ENCODE measurements at places on chromosomes 7 and 10.

GRCh38 chr7:134174795-134175261 lies 47.7 kb downstream of the LRGUK start:
- no peak for DNase-seq

DNA sequence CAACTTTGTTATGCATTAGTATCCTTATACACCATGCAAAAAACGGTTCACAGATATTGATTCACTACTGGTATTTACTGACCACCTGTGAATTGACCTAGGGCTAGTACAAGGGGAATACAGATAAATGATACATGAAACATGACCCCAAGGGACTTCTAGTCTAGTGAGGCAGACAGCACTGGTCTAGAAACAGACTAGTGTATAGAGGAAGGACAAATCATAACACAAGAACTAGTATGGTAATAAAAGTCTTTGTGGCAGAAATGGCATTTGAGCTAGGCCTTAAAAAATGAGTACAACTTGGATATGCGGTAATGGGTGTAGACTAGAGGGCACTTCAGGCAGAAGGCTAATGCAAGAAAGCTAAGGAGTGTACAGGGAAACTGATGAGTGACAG lies 86.6 kb downstream of the SLC25A13 start:
- no peak for DNase-seq

DNA sequence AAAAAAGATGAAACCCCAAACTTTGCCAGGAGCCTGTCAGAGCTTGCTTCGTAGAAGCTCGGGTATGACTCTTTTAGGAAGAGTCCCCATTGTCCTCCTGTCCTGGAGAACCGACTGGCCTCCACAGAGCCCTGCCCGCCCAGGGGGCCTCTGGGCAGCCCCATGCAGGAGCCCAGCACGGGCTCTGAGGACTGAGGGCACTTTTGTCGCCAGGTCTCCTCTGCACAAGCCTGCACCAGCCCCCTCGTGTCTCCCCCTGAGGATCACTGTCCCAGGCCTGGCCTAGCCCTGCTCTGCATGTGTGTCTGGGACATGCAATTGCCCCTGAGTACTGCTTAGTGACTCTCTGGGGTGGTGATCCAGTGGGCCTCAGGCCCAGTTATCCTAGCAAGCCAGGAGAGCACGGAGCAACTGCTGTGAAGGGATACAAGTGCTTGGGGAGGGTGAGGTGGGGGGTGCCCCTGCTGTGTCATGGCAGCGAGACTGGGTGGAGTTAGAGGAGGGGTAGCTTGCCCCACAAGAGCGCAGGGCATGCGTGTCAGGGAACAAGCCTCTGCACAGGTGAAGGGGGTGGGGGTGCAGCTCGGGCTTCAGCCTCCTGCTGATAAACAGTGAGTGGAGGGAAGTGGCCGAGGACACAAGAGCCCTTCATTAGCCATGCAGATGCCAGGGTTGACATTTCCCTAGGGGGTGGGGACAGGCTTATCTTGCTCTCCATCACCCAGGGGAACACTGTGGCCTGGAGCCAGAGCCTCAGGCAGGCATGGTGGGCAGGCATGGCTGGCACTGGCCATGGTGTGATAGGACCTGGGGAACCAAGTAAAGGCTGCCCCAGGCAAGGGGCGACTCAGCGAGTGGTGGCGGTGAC lies 143.4 kb downstream of the C10orf105 start:
- no peak for DNase-seq

GRCh38 chr10:93075369-93076221 lies 1.9 kb downstream of the CYP26A1 start:
- no peak for DNase-seq

DNA sequence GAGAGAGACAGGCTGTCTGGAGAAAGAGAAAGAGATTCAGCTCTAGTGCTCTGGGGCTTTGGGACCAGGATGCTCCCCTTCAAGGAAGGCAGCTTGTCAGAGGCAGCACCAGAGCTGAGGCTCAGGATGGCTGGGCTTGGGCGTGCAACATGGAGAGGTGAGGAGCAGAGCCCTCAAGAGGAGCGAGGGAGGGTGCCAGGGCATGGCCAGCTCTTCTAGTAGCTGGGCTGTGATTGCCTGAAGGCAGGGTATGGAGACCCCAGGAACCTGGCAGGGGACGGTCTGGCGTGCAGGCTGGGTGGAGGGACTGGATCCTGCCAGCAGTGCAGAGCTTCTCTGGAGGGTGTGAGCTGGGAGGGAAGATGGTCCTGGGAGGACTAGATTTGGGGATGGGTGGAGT lies 40.2 kb downstream of the ANTXRL start:
- no peak for DNase-seq

GRCh38 chr7:155141562-155141961 lies 71.4 kb downstream of the HTR5A start:
- DNase-seq, result no peak

DNA sequence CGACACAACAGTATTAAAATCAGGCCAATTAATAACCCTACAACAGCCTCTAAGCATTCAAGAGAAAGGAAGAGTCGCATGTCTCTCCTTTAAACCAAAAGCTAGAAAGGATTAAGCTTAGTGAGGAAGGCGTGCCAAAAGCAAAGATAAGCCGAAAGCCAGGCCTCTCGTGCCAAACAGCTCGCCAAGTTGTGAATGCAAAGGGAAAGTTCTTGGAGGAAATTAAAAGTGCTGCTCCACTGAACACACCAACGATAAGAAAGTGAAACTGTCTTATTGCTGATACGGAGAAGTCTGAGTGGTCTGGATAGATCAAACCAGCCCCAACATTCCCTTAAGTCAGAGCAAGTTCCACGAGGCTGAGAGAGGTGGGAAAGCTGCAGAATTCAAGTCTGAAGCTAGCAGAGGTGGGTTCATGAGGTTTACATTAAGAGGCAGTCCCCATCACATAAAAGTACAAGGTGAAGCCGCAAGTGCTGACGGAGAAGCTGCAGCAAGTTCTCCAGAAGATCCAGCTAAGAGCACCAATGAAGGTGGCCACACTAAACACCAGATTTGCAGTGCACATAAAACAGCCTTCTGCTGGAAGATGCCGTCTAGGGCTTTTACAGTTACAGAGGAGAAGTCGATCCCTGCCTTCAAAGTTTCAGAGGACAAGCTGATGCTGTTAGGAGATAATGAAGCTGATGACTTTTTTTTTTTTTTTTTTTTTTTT lies 194.8 kb downstream of the MAD1L1 start:
- no peak for DNase-seq

GRCh38 chr7:125878235-125878956 lies 948.8 kb upstream of the POT1 start:
- DNase-seq, result no peak
